ENCODE measurements at places on chromosomes 4 and X. TPM values are rescaled to one million over a fixed set of nuclear protein-coding genes. Genes with fewer than 3 reads are reported as not detected.

GRCh38 chrX:72430405-72430968 lies 124.8 kb upstream of the CITED1 start:
- DNase-seq, result no peak
- no peak overlapping the region for H3K4me3 ChIP-seq
- no peak overlapping the region for H3K27ac ChIP-seq
- H3K4me1 ChIP-seq, result no peaks in the 10 kb centered on the region
- H3K36me3 ChIP-seq, result no peaks in the 10 kb centered on the region

DNA sequence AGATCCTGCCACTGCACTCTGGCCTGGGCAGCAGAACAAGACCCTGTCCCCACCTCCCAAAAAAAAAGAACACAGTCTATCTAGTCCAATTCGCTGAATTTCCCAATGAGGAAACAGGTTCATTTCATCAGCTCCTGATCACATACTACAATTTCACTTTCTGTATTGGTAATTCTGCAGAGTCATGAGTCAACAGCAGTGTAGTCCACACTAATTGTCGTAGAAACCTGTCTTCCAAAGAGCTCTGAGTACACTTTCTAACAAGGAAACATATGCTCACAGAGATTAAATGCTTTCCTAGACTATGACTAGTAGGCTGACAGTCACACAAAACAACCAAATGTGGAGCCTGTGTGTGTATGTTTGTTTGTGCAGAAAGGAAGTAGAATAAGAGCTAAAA lies 91.9 kb downstream of the GPC4 start:
- no peak for DNase-seq
- no peaks in the 10 kb centered on the region for H3K4me1 ChIP-seq
- no peak overlapping the region for H3K4me3 ChIP-seq
- H3K27me3 ChIP-seq, result no peaks in the 10 kb centered on the region
- no peaks in the 10 kb centered on the region for H3K36me3 ChIP-seq

DNA sequence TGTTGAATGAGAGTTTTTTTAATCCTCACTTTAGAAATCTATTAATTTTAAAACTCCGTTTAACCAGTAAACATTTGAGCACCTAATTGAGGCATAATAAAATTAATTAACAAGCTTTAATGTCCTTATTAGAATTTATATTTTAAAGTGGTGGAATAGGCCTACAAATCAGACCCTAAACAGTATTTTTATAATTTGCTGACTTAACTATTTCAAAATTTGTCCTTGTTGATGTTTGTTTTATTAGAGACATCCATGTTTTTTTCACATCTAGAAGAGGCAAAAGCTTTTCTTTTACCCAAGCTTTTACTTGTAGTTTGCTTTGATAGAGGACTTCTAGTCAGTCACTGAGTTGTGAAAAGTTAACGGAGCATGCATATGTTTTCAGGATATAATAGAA lies 3.8 kb downstream of the SAP30 start:
- no peaks in the 10 kb centered on the region for H3K36me3 ChIP-seq
- H3K4me1 ChIP-seq, result peaks cover 4% of the 10 kb centered on the region
- no peaks in the 10 kb centered on the region for H3K27me3 ChIP-seq
- no peak overlapping the region for H3K4me3 ChIP-seq

DNA sequence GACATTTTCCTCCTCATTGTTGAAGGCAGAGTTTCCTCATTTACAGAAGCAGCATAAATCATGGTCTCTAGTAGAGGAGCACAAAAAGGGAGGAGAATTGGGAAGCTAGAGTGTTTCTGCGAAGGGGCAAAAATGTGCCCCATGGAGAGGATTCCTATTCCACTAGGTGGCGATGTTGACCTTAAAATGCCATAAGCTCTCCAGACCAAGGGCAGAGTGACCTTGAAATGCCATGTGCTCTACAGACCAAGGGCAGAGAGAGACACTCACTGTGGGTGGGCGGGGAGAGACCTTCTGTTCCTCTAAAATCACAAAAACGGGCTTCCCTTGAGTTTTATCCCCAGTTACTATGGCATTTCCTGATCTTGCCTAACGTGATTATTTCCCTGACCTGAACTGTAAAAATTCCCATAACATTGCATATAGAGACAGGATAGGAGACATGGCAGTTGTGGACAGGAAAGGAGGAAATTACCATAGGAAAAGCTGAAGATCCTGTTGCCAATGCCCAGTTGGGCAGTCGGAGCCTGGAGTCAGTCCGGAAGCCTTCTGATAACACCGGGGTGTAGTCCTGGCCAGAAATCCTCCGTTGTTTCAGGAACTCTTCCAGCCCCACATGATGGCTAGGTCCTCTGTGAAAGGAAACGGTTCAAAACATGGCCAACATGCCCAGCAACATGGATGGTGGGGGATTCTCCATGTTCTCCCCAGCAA lies 567.7 kb downstream of the MAGEB5 start:
- no peak for DNase-seq
- H3K27me3 ChIP-seq, result no peaks in the 10 kb centered on the region
- H3K36me3 ChIP-seq, result no peaks in the 10 kb centered on the region

GRCh38 chr4:185580699-185581098 lies 45.4 kb upstream of the PDLIM3 start:
- DNase-seq, result no peak
- H3K4me3 ChIP-seq, result no peak overlapping the region
- H3K36me3 ChIP-seq, result no peaks in the 10 kb centered on the region
- no peaks in the 10 kb centered on the region for H3K4me1 ChIP-seq
- no peaks in the 10 kb centered on the region for H3K27me3 ChIP-seq

- no peaks in the 10 kb centered on the region for H3K4me1 ChIP-seq
- H3K36me3 ChIP-seq, result no peaks in the 10 kb centered on the region
- no peak overlapping the region for H3K27ac ChIP-seq
- no peak overlapping the region for H3K4me3 ChIP-seq
- H3K27me3 ChIP-seq, result no peaks in the 10 kb centered on the region
Observed at GRCh38 chrX:125444659-125445058, 125.0 kb downstream of the TEX13C start.

The SCD5 gene
- total RNA-seq, result 6.3 TPM

The NXF2B gene
- not detected for total RNA-seq

The MAGED4B gene
- 2.3 TPM for total RNA-seq
